ENCODE measurements at places on chromosomes 1 and 21.

GRCh38 chr1:7398982-7399381 is 372.1 kb upstream of the VAMP3 start:
- DNase-seq = no peak

- DNase-seq = peak; percentile 41
These were observed 42.1 kb upstream of the TP53BP2 start for GRCh38 chr1:223887747-223888418.

- DNase-seq = peak; percentile 56
These were observed 24.7 kb upstream of the MYCL start for GRCh38 chr1:39926343-39926793.

- DNase-seq = no peak
These were observed 192.4 kb downstream of the HMCN1 start for GRCh38 chr1:185926588-185926987.

- DNase-seq = no peak
These were observed 55.0 kb upstream of the ZNF644 start for GRCh38 chr1:91076834-91077233.

GRCh38 chr1:214552174-214552608 is 789 bp upstream of the PTPN14 start:
- DNase-seq = peak; percentile 83

GRCh38 chr1:150127868-150128267 is 21.8 kb upstream of the PLEKHO1 start:
- no peak for DNase-seq

DNA sequence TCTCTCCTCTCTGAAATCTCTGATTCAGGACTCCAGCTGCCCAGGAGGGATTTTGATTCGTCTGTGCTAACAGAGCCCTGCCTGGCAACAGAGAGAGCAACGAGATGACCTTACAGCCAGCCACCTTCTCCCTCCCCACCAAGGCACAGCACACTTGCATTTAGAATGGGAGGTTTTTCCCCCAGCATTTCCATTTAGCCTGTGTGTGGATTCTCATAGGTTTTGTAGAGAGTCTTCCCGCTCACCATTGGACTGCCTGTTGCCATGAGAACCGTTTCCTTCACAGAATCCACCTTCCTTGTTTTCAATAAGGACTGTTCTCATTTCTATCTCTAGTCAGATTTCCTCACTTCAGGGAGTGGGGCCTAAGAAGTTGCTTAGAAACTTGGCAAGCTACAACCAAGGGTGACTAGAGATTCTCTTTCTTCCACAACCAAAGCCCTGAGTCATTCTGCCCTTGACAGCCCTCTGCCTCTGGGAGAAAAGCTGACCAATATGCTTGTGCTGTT is 5.8 kb upstream of the IKBKE start:
- no peak for DNase-seq

DNA sequence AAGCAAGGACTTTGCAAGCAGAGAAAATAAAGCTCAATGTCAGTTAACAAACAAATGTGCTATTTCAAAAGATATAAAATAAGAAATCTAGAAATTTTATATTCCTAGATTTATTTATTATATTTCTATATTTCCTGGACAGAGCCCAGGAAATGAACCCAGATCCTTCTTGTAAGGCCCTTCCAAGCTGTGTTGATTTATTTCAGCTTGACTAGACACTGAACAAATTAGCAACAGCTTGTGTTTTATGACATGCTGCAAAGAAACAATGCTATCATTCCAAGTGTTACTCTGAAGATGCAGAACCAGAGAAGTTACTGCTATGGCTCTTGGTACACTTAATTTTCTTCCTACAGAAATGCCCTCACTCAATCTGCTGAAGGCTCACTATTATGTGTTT is 6.2 kb downstream of the TGFBR3 start:
- DNase-seq = no peak

DNA sequence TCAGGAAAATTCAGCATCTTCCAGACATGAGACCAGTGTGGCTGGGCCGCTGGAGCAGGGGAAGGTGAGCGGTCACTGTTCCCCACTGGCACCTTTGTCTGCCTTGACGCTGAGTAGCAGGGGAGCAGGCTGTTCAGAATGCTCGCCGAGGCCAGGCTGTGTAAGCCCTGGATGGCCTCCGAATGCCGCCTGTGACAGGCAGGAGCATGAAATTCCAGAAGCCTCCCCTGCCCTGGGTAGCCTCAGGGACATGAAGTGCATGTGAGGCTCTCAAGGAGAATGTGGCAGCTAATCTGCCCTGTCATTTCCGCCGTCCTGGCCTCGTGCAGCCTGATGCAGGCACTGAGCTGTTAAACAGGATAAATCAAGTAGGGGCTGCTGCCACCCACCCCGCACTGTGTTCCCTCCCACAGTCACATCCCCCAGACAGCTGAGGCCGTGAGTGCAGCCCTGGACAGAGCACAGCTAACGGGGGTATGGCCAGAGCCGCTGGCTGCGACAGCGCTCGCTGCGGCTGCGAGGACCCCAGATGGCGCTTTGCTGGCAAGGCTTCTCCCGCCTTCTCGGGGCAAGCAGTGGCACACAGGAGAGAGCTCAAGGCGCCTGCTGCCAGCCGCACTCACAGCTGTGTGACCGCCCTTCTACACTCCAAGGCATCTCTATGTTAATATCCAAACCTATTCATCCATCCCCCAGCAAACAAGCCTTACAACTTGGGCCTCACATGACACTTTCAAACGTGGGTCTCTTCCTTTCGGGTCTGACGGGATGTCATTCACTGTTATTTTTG is 105.0 kb upstream of the COL6A1 start:
- no peak for DNase-seq

DNA sequence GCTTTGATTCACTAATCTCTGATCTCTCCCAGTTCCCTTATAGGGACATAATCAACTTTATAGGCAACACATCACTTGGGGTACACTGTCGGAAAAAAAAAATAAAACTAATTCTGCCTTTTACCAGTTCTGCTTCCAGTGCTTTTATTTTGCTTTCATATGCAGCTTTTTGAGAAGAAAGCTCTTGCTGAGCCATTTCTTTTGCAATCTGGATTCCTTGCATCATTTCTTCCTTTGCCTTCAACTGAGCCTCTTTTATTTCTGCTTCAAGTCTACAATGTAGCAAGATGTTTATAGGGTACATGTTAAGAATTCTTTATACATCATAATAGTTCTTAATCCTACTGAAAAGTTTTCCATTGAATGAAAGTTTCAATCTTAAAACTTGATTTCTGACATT is 30.6 kb downstream of the KIF14 start:
- DNase-seq = no peak

GRCh38 chr1:115829023-115829674 is 11.8 kb downstream of the NHLH2 start:
- no peak for DNase-seq

DNA sequence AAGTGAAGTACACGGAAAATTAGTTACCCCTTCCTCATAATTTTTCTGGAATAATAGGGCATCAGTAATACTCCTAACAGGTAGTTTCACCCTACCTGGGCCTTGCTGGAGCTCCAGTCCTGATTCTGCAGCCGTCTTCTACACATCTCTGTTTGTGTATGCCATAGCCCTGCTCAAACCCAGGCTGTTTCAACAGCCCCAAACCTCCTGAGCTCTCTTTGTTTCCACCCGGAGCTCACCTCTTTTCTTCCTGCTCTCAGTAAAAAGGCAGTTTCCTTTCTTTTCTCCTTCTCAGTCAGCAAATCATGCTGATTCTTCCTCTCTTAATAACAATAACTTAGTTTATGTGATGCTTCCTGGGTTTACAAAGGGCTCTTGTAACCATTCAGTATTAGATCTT is 355.1 kb upstream of the RUNX1 start:
- no peak for DNase-seq

GRCh38 chr1:88061492-88062177 is 622.4 kb upstream of the PKN2 start:
- DNase-seq = peak; percentile 69

GRCh38 chr21:46009951-46010705 is 28.6 kb downstream of the COL6A1 start:
- DNase-seq = no peak

- DNase-seq = no peak
These were observed 37.2 kb upstream of the GBP5 start for GRCh38 chr1:89309828-89310227.

DNA sequence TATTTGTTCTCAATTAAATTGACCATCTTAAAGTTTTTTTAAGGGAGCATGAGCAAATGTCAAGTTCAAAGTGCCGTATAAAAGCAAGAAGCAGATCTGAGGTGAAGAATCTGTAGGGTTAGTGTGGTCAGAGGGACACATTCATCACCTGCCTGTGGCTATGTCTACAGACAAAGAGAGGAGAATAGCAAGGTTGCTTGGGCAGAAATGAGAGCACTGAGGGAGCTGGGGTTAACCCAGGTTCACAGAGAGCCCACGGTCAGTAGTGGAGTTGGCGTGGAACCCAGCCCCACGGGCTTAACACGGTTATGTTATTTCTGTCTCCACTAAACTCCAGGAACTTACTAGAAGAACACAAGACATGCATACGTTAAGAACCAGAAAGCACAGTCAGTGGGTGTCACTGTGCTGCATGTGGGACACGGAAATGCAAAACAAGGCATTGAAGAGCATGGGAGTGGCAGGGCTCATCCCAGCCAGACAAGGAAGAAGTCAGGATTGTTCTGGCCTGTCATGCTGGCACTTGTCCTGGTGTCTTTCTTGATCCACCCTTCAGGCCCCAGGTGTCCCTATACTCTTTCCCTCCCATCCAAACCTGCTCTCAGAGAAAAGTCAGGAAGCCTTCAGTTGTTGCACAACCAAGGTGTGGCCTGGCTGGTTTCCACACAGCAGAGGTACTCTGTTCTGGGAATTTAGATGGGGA is 95.5 kb upstream of the IVNS1ABP start:
- no peak for DNase-seq

GRCh38 chr1:200433586-200433985 is 23.8 kb upstream of the ZNF281 start:
- DNase-seq = no peak

- DNase-seq = no peak
These were observed 35.4 kb upstream of the BCL10 start for GRCh38 chr1:85311818-85312217.
